ENCODE measurements at places on chromosomes 6 and 20.

DNA sequence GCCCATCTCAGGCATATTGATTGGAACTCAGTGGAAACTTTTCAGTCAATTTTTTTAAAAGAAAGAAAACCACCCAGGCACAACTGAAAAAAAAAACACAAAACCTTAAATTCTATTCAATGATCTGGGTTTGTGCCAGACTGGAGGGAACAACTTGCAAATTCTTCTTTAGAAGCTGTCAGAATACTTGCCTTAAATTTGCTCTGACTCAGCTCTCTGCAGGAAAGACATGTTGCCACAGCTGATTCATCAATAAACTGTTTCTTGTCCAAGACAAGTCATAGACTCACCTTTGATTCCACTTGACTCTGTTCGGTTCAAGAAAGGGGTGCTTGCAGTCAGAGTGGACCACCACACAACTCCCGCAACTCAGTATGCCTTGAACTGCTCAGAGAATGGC, 117.8 kb upstream of the F13A1 start:
- DNase-seq: no peak

GRCh38 chr6:20441236-20441635, 39.6 kb downstream of the E2F3 start:
- DNase-seq: no peak

GRCh38 chr20:2671977-2672376, 8.0 kb upstream of the IDH3B start:
- no peak for DNase-seq

GRCh38 chr6:134602123-134602522, 284.2 kb upstream of the SGK1 start:
- no peak for DNase-seq

DNA sequence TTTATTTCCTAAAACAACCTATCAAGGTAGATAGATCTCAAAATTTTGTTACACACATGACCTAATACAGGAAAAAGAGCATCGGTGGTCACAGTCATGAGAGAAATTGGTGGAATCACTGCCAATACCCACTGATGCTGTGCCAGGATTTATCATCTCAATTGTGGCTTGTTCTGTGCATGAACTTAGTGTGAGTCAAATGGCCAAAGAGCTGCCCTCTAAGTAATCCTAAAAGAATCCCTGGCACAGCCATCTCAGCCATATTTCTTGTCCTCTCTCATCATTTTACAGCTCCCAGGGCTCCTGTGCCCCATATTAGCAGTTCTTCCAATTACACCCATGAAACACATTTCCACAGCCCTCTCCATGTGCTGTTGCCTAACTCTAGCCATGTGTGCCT, 6.1 kb downstream of the GSTA5 start:
- DNase-seq: no peak
